Stimulated activated CD8-positive, alpha-beta memory T cell treated with anti-CD3 and anti-CD28 coated beads, Interleukin-7, amount 100 ng/mL, for 1 hour (primary cell): ENCODE measurements at places on chromosomes 2 and 18.

DNA sequence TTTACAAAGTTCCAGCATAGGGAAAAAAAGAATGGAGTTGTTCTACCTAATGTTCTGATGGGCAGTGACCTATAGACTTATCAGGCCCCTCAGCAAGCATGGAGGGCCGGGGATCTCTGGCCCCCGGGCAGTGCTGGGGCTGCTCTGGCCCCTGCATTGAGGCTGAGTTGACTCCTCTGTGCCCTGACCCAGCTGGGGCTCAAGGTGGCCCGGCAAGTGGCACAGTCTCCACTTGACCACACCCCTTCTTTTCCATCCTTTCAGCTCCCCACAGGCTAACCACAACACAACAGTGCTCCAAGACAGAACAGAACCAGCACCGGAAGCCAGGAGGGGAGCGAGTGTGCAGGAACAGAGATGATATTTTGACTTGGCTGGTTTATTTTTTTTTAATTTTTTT lies 19.9 kb downstream of the TOGARAM2 start:
- DNase-seq = no peak

GRCh38 chr18:36405611-36406010 lies 108.1 kb downstream of the FHOD3 start:
- no peak for DNase-seq

DNA sequence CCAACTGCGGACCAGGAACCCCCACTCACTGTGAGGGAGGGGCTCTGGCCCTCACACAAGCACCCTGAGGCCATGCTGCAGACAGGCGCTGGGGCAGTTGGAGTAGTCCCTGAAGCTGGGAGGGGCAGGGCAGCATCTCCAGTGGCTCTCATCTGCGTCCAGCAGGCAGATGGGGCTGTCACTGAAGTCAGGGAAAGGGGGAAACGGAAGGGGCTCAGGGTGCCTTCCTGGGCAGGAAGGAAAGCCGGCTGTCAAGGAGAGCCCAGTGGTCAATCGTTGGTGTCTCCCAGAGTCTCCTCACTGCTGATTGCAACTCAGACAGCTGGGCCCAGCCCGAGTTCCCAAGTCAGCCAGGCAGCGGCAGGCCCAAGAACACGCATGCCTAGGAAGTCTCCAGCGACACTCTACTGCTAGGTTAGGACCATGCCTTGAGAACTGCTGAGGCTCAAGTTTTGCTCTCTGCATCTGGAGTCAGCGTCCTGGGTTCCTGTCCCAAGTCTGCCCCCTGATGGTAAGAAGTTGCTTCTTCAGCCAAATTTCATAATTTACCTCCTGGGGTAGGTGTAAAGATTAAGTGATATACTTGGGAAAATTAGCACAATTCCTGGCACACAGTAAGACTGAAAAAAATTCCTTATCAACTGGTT lies 27.4 kb upstream of the NMUR1 start:
- DNase-seq = peak; percentile 14

DNA sequence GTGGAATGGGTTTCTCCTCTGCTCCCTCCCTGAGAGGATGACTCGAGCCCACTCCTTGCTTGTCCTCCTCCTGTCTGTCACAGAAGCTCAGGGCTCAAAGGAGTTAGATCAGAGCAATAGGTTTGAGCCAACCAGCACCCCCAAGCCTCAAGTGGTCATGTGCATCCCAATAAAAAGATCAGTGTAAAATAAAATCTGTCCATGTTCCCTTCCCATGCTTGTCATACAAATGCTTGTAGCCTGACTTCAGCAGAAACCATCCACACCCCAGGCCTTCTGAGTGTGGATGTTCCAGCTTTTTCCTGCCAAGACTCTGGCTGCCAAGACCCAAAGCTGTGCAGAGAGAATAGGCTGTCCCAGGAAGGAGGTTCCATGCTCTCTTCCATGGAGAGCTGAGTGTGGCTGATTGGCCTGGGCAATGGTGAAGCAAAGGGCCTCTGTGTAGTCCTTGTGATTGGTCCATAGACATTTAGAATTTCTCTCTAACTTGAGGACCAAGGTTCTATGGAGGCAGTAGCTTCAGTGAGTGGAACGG lies 67.4 kb downstream of the GYPC start:
- DNase-seq = no peak

DNA sequence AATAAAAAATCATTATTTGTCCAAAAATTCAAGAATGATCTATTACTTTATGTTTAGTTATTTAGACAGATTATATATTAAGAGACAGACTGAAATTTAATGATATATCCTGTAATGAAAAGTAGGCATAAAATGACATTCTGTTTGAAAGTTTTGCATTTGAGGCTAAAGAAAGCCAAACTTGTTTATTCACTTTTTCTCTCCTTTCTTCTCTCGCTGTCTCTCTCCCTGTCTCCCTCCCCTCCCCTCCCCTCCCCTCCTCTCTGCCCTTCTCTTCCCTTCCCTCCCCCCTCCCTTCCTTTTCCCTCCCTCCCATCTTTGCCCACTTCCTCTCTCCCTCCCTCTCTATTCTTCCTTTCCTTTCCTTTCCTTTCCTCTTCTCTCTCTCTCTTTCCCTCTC lies 270.6 kb downstream of the MYT1L start:
- no peak for DNase-seq

DNA sequence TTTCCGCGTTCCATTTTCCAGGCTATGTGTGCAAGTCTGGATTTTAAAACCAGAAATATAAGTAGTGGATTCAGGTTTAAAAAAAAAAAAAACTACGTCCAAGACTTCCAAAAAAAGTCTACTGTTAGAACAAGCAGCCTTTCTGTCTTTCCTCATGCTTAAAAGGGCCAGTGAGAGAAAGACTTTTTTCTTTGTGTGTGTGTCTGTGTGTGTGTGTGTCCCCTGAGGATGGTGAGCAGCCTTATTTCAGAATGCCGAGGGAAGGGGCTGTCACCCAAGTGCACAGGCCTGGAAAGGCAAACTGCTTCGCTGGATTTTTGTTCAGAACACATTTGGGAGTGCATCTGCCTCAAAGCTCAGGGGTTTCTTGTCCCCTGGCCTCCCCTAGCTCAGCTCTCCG lies 98.8 kb downstream of the ZBTB7C start:
- no peak for DNase-seq

GRCh38 chr2:22904126-22904684 lies 480.8 kb upstream of the KLHL29 start:
- DNase-seq = no peak

- no peak for DNase-seq
These were observed 156.3 kb upstream of the NT5C1B start for GRCh38 chr2:18745431-18746272.

GRCh38 chr2:179561702-179562101 lies 297.1 kb upstream of the SESTD1 start:
- DNase-seq = no peak

- DNase-seq = no peak
These were observed 18.4 kb downstream of the SIX3 start for GRCh38 chr2:44959855-44960254.

- no peak for DNase-seq
These were observed 45.6 kb downstream of the PAIP2B start for GRCh38 chr2:71181316-71181715.
